ENCODE measurements at places on chromosomes 7 and 10.

DNA sequence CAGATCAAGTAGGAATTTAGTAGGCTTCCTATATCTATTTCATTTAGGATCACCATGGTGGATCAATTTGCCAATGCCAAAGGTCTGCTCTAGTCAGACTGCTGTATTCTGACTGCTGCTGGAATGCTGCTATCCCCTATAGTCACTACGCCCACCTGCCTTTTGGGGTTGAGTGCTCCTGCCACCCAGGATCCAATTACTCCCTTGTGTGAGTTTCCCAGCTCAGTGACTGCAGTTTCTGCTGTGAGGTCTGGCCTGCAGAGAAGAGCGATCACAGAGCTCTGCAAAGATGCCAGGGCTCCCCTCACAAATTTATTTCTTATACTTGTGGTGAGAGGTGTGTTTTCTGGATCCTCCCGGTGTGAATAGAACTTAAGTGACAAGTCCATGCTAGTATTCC, 88.1 kb upstream of the FOXI2 start:
- no peak for DNase-seq

- no peak for DNase-seq
These were observed 137.8 kb downstream of the SPAG6 start for GRCh38 chr10:22483132-22483531.

GRCh38 chr10:78717200-78717599, 351.6 kb upstream of the ZMIZ1 start:
- no peak for DNase-seq

DNA sequence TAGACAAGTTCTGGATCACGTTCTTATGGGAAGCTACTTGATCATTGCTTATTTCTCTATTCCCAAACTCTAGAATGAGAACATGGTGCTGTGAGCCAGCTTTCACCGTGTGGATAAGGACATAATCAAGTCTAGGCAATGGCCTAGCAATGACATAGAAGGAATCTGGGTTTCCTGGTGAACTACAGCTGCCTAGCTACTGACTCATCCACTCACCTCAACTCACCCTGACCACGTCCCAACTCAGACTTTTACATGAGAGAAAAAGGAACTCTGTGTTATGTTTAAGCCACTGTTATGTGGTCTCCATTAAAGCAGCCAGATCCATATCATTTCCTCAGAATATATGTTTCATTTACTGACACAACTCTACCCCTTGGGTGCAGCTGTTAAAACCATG, 18.8 kb upstream of the MET start:
- DNase-seq: no peak

DNA sequence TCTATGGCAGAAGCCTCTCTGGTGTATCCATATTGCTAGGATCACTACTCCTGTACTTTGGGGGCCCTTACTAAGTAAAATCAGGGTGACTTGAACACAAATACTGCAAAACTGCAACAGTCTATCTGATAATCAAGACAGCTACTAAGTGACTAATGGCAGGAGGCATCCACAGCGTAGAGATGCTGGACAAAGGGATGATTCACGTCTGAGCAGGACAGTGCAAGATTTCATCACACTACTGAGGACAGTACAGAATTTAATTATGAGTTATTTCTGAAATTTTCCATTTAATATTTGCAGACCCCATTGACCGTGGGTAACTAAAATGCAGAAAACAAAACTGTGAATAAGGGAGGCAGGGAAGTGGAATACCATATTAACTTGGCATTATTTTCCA, 10.4 kb downstream of the CUL2 start:
- DNase-seq: no peak

DNA sequence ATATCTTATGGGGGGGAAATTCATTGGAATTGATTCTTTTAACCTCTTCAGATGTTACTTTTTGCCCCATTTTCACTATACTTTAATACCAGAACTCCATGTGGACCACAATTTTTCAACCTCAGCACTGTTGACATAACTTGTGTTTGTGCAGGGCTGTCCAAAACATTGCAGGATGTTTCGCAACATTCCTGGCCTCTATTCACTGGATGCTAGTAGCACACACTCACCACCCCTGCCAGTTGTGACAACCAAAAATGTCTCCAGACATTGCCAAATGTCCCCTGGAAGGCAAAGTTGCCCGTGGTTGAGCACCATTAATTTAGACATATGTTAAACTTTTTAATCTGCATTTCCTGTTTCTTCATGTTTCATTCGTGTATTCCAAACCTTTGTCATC, 234.7 kb downstream of the GFRA1 start:
- no peak for DNase-seq
